Activated T-helper 1 cell treated with anti-CD3 and anti-CD28 coated beads, Interleukin-12 subunit alpha, Interleukin-12 subunit beta, Interleukin-2, Interleukin-4 antibody, amounts not matched to agents 30 ng/mL and 10 ng/mL and 1 ng/mL, durations not matched to agents 14 hours and 24 hours and 36 hours (primary cell): ENCODE measurements at places on chromosomes 5 and 9. TPM values are rescaled to one million over a fixed set of nuclear protein-coding genes. Genes with fewer than 3 reads are reported as not detected.

TRIO gene
- total RNA-seq = 10.2 and 11.4 TPM in 2 replicates

ANXA2R gene
- total RNA-seq = 0.88 and 0.93 TPM in 2 replicates

GRCh38 chr5:132737982-132738681 is 786 bp upstream of the KIF3A start:
- no peak for DNase-seq

DNA sequence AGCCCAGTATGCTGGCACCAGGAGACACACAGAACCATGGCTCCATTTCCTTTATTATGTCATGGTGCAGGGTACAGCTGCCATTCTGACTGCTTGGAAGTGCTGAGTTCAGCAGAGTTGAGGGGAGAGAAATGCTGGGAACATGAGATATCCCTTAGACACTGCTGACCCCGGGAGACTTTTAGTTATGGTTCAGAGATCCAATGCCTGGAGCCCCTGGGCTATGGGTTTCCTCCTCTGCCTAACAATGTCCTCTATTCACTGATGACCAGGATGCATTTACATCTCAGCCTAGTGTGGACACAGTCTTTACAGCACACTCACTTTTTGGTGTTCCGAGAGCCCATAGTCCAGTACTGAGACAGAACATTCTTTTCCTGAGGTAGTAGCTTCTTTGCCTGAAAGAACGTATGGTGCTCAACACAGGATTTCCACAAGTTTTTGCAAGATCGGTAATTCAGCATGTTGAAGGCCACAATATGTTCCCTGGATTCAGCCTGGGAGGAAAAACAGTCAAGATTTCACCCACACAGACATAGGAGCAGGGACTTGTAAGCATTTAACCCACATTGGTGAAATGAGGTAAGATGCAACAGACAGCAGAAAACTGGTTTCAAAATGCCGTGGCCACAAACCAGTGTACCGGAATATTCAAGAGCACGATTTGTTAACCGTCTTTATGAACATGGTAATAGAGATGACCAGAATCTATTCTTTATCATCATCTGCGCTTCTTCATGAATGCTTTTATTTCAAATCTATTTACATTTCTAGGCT is 71.3 kb downstream of the PTPN3 start:
- DNase-seq = no peak

- peak; percentile 24 for DNase-seq
Measured at GRCh38 chr9:6068983-6069382, 53.6 kb upstream of the RANBP6 start.
